ENCODE measurements at places on chromosomes 13 and 19.

GRCh38 chr19:1102407-1103131, 1.2 kb upstream of the GPX4 start:
- DNase-seq: peak; percentile 43

- DNase-seq: no peak
These were observed 141.6 kb upstream of the ARGLU1 start for GRCh38 chr13:106709522-106709921.

DNA sequence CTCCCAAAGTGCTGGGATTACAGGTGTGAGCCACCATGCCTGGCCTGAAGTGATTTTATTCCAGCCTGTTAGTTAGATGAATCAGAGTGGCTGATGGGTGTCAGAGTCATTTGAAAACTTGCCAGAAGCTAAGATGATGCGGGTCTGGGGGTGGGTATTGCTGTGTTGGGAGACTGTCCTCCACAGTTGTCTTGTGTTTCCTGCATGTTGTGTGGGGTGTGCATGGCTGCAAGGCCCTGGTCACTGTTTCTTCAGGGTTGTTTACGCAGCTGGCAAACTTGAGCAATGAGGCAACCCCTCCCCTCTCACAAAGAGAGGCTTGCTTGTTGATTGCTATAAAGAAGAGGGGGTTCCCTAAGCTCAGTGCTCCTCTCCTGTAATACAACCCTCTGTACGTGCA, 71.8 kb downstream of the TRPM4 start:
- DNase-seq: no peak

DNA sequence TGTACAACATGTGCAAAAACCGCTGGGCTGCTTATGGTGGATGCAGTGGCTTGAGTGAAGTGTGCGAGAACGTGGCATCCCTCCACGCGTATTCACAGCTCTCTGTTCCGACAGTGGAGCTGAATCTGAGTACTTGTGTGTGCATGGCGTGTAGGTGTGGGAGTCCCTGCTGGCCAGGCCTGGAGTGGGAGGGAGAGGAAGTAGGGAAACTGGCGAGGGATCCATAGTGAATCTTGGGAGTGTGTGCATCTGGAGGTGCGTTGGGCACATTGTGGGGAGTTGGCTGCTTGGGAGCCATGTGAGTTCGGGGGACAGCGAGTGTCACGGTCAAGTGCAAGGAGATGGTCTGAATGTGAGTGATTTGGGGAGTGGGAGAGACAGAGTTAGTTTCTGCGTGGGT, 2.4 kb downstream of the KLC3 start:
- no peak for DNase-seq

DNA sequence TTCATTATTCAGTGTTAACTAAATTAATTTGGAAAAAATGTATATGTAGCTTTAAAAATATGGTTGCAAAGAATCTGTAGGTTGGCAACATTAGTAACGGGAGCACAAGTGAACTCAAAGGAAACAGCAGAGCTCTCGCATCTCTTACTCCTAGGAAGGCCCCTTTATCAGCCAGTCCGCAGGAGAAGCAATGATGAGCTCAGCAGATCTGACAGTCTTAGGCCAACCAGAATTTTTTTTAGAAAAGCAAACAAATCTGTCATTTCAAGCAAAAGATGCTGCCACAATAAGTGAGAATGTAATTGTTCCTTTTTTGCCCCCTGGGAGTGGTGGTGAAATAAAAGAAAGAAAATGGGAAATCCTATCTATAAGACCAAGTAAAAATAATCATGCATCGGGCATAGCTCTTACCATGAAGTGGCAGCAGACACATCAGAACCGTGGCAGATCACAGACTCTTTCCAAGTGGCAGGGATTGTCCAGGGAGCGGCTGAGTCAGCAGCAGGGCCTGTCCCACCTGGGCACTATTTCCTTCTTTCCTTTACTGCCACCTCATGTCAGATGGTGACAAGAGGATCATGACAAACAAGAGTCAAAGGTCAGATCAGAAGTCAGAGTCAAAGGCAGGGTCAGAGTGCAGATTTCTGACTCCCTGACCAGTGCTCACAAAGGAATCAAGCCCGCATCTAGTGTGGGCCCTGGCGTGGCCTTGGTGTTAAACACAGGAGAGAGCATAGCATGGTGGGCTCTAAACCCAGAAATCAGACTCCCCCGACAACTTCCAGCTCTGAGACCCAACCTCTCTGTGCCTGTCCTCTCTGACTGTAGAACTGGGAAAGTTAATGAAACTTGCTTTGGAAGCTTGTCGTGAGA, 84.0 kb upstream of the MTIF3 start:
- DNase-seq: no peak

DNA sequence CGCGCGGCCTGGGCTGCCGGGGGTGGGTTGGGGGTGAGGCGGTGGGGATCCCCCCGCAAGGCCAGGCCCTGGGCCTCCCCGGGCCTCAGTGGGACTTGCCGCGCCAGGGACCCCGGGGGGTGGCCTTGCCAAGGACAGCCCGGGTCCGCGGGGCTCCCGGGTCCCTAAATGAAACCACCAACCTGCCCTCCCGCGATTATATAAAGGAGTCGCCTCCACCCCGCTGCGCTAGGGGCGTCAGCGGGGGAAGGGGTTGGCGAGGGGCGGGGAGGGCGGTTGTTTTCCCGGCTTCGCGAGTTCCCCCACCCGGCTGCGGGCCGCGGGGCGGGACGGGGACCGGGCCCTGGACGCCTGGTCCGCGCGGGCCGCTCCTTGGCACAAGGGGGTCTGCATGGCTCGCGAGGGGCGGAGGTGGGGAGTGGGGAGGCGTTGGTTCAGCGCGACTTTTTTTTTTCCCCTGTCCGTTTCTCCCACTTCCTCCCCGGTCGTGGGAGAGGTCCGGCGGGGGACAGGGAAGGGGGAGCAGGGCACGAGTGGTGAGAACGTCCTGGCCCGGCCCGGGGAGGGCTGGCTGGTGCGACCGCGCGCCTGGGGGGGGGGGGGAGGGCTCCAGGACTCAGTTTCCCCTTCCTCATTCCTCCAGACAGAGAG, 822 bp upstream of the ZBTB7A start:
- DNase-seq: no peak

DNA sequence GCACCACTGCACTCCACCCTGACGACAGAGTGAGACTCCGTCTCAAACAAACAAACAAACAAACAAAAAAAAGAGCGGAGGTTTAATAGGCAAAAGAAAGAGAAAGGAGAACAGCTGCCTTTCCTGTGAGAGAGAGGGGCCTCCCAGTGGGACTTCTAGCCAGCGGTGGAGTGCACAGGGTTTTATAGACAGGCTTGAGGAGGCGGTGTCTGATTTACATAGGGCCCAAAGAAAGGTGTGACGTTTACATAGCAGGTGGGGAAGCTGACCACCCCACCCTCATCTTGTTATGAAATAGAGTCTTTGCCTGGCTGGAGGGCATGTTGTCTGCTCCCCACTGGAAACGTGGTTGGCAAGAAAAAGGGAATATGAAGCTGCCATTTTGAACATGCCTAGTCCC, 106.0 kb upstream of the CSNK1A1L start:
- DNase-seq: no peak

DNA sequence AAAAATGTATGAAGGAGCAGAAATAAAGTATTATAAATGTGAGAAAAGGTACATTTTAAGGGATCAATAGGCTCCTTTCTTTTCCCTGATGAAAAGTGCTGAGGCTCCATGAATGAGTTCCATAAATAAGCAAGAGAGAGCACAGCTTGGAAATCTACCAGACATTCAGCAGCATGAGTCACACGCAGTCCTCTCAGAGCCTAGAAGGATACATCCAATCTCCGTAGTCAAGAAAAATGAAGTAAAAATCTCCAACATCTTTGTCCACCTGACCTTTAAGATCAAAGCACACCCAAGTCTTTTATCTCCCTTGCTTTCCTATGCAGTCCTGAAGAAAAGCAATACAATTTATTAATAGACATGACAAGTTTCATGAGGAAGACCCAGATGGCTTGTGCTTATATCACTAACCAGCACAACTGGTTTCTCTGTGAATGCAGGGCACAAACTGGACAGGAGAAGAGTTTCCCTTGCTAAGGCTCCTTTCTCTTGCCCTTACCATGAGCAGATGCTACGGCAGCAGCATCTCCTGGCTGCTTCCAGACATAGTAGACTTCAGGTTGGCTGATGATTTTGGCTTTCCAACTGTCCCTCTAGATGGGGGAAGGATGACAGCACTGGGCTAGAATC, 730.8 kb downstream of the EFNB2 start:
- no peak for DNase-seq

DNA sequence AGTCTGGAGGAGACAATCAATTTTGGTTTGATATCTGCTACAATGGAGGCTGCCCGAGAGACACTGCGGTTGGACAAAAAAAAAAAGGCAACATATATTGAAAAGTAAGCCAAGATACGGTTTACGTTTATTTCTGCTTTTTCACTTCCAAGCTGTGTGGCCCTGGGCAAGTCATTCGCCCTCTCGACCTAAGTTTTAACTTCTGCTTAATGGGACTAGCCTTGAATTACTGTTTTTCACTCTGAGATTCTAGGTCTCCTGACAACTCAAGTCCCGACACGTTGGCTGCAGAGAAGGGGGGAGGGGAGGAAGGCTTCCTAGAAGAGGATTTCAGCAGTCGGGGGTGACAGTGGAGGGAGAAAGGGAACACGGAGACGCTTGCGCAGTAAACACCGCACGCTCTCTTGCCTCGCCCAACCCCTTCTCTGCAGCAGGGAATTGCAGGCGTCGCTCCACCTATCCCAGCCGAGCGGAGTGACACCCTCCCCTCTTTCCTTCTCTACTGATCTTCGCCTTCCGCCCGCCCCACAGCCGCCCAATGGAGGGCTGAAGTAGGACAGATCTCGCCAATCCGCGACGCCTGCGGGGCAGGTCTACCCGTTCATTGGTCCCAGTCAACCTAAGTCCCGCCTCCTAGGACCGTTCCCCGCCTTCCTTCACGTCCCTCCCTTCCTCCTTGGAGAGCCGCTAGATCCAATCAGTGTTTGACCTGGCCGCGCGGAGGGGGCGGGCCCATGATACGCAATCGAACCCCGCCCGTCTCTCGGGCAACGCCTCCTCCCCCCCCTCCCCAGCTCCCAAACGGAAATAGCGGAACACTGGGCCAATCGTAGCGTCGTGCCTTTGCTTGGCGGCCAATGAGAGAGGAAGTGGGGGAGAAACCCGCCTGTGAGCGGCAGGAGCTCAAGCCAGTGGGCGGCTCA, 533 bp upstream of the AP2A1 start:
- DNase-seq: peak; percentile 97

DNA sequence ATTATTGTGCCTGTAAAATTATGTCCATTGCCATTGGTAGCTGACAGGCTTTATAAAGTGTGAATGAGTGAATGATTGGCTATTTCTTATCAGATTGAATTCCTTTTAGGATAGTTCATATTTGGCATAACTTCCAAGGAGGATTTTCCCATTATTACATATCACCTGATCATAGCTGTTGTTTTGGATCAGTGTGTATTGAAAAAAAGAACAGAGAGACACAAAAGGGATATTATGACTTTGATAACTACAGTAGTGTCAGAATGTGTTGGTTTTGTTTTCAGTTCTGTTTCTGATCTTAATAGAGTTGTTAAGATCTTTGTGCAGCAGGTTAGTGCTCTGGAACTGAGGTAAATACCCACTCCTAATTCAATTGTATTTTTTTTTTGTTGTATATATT, 103.8 kb downstream of the LRCH1 start:
- no peak for DNase-seq

GRCh38 chr19:1884291-1884718, 991 bp downstream of the ABHD17A start:
- no peak for DNase-seq

DNA sequence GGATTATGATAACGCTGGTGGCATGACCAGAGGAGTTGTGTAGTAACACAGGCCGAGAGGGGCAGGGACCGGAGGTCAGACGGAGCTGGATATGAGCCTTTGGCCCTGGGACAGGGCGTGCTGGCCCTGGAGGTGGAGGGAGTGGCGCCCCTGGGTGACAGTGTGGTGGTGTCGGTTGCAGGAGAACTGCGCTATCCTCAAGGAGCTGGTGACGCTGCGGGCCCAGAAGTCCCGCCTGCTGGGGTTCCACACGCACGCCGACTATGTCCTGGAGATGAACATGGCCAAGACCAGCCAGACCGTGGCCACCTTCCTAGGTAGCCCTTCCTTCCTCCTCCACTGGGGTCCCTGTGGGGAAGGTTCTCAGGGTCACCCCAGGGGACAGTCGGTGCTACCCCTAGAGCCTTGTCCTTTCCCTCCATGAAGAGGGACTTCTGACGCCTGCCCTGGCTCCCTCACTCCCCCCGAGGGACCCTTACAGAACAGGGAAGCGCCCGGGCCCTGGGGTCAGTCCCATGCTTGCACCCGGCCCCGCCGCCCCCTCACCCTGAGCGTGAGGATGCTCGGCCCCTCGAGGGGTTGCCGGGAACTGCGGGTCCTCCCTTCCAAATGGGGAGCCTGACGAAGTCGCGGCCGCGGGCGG, 12.8 kb upstream of the ZNF554 start:
- DNase-seq: no peak

DNA sequence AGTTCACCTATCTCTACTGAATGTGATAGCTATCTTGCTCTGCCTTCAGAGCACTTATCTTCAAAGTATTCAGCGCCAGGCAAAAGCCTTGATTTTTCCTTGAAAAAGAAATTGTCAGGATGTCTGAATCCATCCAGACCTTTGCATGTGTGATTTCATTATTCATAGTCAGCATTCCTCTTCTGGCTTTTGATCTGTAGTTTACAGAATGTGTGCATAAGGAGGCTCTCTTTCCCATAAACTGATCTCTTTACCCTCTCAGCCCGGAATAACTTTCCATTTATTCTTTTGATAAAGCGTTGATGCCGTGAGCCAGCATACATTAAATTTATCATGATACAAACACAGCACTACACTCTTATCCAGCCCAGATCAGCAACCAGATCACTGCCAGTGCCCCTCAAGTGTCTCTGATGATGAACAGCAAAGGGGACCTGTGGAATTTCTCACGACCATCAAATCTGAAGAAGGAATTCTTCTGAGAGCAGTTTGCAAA, 130.8 kb downstream of the DNAJC15 start:
- DNase-seq: no peak

- no peak for DNase-seq
These were observed 1500.9 kb upstream of the SLC10A2 start for GRCh38 chr13:104567114-104567513.

DNA sequence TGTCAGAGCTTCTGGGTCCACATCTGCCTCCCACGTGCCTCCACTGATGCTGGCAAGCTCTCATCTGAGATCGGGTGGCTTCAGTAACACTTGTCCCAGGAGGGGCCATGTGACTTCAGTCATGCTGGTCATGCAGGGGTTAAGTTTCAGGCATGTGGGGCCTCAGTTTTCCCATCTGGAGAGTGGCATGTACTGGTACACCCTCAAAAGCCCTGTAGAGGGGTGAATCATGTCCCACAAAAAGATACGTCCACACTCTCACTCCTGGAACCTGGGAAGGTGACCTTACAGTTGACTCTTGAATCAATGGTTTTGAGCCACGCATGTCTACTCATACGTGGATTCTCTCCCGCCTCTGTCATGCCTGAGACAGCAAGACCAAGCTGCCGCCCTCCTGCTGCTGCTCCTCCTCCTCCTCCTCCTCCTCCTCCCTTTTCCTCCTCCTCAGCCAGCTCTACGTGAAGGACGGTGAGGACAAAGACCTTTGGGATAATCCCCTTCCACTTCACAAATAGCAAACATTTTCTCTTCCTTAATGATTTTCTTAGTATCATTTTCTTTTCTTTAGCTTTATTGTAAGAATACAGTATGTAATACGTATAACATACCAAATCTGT, 53.7 kb downstream of the COMP start:
- DNase-seq: no peak

All from activated CD8-positive, alpha-beta memory T cell treated with anti-CD3 and anti-CD28 coated beads for 4 hours (primary cell).